Activated naive CD4-positive, alpha-beta T cell (primary cell): ENCODE measurements at places on chromosomes 16 and 17.

GRCh38 chr17:56290101-56290801 lies 137.0 kb downstream of the ANKFN1 start:
- DNase-seq = no peak

GRCh38 chr16:74045513-74045912 lies 251.1 kb upstream of the PSMD7 start:
- no peak for DNase-seq

DNA sequence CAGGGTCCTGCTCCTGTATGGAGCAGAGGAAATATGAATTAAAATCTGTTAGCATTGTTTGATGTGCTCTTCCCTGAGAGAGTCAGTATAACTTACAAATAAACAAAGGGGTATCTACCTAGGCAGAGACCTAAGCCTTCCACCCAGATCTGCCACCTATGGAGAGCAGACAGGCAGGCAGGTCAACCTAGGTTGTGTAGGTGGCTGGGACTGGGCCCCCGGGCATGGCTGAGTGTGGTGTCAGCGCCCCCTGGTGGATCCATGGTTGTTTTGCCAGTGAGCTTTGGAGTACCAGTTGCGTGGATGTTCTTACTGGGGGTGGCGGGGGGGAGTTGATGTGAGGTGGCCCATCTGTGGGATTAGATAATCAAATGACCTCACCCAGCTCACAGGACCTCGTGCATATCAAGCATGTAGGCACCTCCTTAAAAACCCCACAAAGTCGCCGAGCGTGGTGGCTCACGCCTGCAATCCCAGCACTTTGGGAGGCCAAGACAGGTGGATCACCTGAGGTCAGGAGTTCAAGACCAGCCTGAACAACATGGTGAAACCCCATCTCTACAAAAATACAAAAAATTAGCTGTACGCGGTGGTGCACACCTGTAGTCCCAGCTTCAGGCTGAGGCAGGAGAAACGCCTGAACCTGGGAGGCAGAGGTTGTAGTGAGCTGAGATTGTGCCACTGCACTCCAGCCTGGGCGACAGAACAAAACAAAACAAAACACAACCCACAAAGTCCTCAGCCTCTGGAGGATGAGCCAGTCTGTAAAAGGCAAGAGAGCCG lies 17.6 kb downstream of the DUS2 start:
- peak; percentile 88 for DNase-seq

- DNase-seq = no peak
Measured at GRCh38 chr17:32495359-32496231, 8.8 kb downstream of the CDK5R1 start.

GRCh38 chr16:70809392-70810060 lies 8.6 kb upstream of the VAC14 start:
- no peak for DNase-seq

DNA sequence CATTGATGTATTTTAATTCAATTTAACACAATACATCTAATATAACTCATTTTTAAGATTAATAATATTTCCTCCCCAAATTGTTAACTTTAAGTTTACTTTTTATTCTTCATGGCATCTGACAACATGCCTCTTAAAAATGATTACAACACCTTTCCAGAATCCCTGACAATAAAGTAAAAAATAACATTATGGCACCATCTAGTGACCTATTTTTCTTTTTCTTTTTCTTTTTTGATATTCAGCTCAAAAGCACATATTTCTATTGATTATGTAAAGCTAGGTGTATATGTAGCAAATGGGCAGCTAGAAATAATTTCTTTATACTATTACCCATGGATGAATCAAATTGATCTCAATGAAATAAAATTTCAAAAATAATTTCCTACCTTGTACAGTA lies 834.3 kb upstream of the CDH8 start:
- no peak for DNase-seq

- DNase-seq = no peak
Measured at GRCh38 chr16:83145297-83145696, 518.5 kb downstream of the CDH13 start.

GRCh38 chr16:79012671-79013434 lies 587.7 kb downstream of the MAF start:
- DNase-seq = no peak

DNA sequence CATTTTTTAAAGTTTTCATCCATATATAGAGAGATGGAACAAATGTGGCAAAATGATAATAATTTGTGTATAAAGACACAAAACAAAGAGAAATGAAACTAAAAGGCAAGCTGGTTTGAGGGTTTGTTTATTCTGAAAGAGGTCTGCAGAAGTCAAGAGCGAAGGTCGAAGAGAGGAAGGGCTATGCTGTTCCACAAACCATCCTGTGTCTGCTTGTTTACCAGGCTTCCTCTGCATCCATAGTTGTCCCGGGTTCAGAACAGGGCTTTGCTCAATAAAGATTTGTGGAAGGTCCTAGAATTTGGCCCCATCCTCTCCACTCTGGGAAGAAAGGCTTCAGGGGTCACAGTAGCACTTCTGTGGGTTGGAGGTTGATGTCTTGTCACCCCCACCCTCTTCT lies 2.4 kb upstream of the MARVELD3 start:
- no peak for DNase-seq

DNA sequence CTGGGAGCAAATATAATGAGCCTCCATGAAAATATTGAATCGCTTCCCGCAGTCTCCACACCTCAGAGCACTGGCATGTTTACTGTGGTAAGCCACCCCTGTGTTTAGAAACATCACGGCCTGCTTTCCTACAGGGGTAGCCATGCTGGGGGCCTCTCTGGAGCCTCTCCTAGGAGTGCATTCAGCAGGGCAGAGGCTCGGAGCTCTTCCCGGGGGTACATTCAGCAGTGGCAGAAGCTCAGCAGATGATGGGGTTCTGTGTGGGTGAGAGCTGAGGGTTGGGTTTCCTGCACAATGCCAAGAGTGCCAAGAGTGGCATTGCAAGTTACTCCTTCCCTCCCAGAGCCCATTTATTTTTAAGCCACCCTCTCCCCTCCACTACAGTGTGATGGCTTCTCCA lies 386.6 kb downstream of the SEC14L1 start:
- no peak for DNase-seq

DNA sequence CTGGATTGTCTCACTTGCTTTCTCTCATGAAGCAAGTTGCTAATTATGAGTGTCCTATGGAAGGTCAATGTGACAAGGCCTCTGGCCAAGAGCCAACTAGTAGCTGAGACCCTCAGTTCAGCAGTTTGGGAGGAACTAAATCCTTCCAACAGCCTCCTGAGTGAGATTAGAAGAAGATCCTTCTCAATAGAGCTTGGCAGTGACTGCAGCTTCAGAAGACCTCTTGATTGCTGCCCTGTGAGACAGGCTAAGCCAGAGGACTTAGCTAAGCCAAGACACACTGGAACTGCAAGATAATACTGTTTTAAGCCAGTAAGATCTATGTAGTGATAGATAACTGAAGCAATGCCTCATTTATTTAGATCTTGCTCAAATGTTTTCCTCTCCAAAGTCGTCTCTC lies 34.3 kb downstream of the PCTP start:
- DNase-seq = no peak

GRCh38 chr17:56260376-56261002 lies 107.2 kb downstream of the ANKFN1 start:
- DNase-seq = no peak

DNA sequence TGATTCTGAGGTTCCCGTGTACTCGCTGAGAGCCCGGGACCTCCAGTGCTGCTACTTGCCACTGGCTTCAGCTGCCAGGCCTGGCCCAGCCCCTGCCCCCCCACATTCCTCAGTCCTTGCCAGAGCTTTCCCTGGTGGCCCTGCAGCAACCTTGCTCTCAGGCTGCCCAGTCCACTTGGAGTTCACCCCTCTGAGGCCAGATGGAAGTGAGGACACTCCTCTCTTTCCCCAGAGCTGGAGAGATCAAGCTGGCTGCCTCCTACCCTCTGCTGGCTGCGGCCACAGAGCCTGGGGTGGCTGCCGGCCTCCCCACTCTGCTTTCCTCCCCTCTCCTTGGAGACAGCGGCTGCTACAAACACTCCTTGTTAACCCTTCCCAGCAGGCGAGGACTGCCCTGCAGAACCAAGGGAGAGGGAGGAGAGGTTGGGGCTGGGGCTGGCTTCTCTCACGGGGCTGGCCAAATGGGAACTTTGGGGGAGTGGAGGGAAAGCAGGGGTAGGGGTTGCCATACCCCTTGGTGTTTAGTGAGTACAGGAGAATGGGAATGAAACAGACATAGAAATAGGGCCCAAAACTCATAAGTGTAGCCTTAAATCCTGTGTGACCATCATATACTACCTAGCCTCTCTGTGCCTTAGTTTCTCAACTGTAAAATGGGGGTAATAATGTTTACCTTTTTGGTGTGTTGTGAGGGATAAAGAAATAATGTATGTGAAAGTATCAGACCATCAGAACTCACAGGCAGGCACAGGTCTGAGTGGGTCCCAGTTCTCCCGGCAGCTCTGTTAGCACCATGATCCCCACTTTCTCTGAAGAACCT lies at the start of gene GAS2L2:
TSS of gene GAS2L2 (minus strand) at position 295 of the 820 bp plus-strand sequence. CDS start 389 bp downstream, outside the sequence.
- DNase-seq = no peak
